ENCODE measurements at places on chromosomes 1 and 21.

DNA sequence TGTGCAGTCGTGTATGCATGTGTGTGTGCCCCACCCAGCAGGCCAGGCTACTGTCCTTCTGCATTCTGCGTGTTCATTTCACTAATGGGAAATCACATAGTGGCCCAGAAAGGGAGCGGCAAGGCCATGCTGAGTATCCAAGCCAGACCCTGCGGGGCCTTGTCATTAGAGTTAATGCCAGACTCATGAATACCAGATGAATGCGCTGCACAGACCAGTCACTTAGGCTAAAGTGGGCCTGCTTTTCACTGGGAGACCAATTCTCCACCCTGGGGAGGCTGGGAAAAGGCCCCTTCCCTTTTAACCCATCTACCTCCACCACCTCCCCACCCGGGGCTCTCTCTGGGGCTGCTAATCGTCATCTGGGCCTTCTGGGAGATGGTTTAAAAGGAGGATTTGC, 17.0 kb upstream of the GRIK3 start:
- no peak for DNase-seq

GRCh38 chr1:206472024-206472423, 1.7 kb downstream of the IKBKE start:
- DNase-seq = no peak

- peak; percentile 74 for DNase-seq
Measured at GRCh38 chr1:31183927-31184554, 55.6 kb downstream of the NKAIN1 start.

DNA sequence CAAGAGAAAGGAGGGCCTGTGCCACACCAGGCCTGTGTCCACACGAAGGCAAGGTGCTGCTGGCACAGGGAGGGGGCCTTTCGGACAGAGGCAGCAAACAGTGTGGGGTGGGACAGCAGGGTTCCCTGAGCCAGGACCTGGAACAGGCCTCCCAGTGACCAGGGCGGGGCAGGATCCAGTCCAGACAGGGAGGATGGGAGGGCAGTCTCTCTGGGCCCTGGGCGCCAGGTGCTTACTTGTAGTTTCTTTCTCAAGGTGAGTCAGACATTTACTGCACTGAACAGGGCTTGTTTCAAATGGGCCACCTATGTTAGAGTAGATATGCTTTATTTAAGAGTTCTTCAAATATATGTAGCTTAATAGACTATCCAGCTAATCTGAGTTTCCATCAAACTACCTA, 52.8 kb upstream of the STUM start:
- peak; percentile 28 for DNase-seq

DNA sequence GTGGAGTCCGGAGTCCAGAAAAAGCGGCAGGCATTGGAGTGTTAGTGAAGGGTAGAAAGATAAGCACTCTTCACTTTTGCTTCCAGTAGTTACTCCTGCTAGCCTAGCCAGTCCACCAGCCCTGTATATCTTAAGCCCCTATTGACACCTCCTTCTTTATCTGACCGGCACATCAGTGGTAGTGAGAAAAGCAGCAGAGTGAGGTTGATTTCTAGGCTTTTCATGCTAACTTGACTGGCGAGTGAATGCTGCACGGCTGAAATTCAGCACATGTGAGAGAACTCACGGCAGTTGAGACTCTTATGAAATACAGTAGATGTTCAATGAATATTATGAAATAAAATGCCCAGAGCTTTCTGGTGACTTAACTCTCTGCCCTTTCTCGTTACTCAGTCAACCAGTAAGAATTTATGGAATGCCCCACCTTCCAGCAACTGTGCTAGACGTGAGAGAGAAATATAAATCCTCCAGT, 128.2 kb downstream of the CACHD1 start:
- DNase-seq = no peak

DNA sequence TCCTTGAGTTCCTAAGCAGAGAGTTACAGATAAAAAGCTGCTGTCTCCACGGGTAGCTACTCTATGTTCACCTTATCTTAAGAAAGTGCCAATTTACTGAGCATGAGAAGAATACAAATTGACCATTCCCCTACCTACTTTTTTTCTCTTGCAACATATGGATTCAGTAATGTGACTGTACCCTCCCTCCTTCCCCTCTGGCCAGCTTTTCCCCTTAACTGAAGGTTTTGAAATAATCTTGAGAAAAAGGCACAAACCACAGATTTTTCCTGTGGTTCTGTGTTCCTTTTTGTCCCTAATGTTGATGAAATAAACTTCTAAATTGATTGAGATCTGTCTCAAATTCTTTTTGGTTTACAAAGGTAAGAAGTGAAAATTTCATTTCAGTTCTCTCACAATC, 2.6 kb upstream of the CD2 start:
- DNase-seq = no peak

DNA sequence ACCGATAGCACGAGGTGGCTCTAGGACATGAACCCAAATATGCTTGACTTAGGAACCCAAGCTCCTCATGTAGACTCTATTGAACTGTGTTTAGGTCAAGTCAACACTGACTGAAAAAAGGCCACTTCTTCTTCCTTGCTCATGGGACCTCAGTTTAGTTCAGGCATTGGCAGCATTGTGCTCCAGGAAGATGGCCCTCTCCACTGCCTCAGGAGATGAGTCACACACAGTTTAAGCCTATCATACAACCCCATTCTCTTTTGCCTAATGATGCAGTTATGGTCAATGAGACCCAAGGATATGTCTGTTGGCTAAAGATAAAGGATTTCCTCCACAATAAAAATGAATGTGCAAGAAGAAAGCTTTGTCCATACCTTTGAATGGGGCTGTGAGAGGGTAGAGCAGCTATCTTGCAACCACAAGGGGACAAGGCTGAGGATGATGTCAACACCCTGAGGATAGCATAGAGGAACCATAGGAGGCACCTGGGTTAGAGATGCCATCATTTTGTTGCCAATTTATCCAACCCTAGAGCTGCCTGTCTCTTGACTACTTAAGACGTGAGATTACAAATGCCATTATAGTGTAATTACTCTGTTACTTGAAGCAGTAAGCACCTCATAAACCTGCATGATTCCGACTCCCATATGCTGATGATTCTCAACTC, 3.0 kb upstream of the TRIM63 start:
- peak; percentile 22 for DNase-seq

GRCh38 chr1:209879539-209879938, 51.8 kb downstream of the UTP25 start:
- DNase-seq = peak; percentile 87

DNA sequence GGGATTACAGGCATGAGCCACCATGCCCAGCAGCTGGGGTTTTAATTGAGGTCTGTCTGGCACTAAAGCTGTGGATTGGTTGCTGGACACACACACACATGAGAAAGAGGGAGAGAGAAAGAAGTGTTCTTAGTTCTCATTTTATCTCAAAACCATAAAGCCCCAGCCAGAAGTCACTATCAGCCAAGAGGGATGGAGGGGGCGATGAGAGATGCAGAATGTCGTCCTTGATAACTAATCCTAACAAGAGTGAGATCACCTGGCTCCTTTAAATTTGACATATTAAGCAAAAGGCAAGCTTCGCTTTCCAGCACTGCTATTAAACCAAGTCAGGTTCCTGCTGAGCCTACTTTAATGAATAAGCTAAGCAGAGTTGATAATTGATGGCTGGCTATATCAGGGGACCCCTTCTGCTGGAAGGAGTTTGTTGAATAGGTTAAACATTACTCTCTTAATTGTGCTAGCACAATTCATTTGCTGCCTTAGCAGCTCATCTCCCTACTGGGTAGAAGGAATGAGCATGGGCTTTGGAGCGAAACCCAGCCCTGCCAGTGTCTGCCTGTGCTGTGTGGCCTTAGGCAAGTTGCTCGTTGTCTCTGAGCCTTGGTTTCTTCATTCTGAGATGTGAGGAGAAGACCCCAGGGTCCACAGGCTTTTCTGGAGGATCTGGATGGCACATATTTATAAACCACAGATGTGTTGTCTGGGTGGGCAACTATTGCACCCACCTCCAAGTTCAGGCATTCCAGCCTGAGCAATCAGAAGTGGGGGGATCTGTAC, 50.8 kb downstream of the ALPL start:
- DNase-seq = no peak

DNA sequence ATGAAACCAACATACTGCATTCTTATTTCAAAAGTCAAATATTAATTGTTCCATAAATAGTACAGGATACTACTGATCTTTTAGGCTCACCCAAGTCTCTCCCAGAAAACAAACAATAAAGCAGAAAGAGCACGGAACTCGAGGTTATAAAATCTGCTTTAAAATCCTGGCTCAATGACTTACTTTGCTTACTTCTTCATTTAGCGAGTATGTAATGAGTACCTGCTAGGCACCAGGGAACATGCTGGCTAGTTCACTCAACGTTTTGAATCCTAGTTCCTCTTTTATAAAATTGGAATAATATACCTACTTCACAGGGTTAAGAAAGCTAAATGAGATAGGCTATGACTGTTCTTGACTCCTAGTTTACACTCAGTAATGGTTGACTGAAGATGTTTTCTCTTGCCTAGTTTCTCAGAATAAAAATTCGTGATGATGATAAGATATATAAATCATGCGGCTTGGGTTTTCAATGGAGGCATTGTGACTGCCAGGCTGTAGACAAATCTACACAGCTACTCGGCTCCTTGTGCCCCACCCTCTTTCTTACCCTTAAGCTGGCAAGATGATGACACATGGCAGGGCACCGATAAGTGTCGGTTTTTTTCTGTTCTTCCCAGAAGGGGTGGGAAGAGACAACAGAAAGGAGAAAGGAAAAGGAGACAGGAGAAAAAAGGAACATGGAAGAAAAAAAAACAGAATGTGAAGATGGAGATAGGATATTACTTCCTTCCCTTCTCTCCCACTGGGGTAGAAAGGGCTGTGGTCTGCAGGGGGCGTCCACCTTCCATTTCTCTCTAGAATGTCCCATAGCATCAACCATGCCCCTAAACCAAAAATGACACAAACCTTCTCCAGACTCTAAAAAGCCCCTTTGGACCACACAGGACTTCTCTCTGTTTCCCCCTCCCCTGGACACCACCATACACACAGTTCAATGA, 507.1 kb downstream of the SMYD3 start:
- no peak for DNase-seq
